NCI-H2029 treated with DMSO at 0.1 percent for 48 hours (cell line): ENCODE measurements at places on chromosomes 1 and 21.

GRCh38 chr1:4634793-4635406, 19.5 kb upstream of the AJAP1 start:
- no peak for DNase-seq

DNA sequence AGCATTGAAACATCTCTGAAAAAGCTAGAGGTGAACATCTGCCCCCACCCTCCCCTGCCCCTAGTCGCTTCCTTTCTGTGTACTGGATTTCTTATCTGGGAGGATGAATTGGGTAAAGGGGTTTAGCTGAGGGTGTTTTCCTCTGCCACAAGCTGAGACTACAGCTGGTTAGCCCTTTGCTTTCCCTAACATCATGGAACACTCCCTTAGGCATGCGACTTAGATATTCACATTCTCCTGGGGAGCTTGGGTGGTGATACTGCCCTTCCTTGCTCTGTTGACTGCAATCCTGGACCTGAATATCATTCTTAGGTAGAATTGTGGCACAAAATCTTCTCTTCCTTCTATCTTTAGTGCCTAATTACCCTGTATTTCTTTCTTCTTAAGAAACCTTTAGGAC, 117.4 kb upstream of the KIAA0040 start:
- no peak for DNase-seq

DNA sequence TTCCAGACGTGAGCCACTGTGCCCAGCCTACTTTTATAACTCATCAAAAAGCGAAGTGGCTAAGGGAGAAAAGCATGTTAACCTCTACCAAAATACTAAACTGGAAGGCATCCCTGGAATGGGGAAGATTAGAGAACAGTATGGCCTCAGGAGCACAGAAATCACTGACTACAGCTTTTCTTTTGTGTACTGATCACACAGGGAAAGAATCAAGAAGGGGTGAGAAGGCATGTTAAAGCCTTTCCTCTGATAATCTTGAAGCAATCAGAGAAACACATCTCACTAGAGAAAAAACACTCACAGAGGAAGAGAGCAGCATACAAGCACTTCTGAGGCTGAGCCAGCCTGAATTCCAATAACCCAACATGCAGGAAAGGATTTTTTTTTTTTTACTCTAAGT, 10.7 kb downstream of the PCAT6 start:
- DNase-seq = no peak

DNA sequence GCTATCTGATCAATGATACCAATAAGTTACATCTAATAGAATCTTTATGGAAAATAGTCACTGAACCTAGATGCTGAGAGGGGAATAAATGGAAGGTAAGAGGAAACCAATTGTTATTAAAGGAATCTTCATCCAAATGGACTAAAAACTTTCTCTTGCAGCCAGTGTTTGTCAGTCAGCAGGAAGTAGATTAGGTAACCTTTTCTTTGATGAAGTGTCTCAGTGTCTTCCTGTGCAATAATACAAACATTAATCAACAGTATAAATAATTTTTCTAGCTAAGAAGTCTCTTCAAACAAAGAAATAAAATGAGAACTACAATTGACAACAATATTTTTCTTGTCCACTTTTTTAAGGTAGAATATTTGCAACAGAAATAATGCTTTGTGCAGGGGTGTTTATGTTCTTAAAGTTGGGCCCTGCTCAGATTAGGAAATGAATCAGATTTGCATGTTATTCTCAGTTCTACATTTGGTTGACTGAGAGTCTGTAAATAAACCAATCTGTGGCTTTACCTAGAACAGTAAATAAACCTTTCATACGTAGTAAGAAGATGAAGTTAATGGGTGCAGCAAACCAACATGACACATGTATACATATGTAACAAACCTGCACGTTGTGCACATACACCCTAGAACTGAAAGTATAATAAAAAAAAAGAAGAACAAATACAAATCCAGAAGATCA, 391.4 kb downstream of the MRPL39 start:
- no peak for DNase-seq

GRCh38 chr1:103582464-103582863, 11.1 kb downstream of the AMY2B start:
- DNase-seq = no peak

DNA sequence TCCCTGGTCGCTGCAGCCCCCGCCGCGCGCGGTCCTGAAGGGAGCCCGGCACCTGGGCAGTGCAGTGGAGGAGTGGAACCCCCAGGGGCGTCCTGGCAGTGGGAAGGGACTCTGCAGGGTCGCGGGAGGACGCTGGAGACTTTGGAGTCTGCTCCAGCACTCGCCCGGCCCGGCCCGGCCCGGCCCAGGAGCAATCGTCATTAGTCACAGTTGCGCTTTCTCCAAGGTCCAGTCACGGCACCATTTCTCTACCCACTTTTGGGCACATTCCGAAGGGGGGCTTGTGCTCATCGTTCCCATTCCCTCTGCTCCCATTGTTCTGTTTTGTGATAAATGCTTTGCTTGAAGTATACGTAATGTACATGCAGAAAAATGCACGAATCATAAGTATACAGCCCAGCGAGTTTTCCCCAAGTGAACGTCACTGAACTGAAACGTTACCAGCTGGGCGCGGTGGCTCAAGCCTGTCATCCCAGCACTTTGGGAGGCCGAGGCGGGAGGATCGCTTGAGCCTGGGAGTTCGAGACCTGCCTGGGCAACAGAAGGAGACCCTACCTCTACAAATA, 999 bp downstream of the THAP3 start:
- DNase-seq = no peak

DNA sequence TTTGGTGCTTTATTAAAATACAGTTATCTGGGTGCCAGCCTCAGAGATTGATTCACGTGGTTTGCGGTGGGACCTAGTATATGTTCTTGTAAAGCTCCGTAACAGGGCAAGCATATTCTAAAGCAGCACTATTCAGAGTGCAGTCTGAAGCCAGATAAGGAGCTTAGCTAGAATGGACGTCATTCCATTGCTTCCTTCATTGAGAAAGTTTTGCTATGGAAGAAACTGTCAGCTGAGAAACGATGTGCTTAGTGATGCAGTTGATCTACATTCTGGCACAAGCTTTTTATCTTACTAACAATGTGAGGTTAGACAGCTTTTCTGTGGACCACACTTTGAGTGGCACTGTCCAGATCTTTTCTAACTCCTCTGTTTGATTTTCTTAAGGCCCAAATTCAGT, 26.2 kb downstream of the SLC44A3 start:
- no peak for DNase-seq

GRCh38 chr1:174167265-174167803, 8.0 kb downstream of the RABGAP1L start:
- DNase-seq = no peak
